ENCODE measurements at places on chromosomes 1 and 21.
A peak's percentile ranks its signal among the peaks of the same experiment; 100 is the strongest.

- DNase-seq = no peak
Observed at GRCh38 chr1:215277532-215277931, 195.0 kb downstream of the KCNK2 start.

DNA sequence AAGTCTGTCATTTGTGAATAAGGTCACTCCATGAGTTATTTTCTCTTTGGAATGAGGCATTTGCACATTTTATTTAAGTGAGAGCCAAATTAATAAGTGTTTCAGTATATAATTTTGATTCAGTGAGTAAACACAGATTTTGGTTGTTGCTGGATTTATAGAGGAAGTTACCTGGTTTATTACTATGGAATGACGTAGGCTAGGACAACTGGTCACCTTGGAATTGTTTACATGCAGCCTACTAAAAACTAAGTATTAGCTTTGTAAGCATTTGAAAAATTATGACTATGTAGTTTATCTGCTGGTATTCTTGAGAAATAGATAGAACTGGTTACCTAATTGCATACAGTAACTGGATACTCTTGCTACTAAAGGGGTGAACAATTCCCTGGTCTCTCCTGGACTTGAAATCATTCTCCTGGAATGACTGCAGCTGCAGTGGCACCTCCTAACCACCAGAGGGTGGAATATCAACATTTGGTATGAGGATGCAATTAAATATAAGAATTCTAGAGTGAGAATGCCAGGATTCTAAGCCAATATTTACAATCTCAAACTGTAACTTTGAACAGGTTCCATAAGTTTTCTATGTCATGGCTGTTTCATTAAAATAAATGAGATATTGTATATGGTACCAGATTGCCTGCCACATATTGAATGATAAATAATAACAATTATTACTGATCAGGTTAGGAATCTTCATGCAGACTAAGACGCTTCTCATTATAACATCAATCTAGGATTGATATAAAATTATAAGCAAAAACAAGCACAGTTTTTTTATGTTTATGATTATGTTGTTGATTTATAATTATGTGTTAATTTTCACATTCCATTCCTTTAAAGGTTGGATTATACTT lies 3.5 kb upstream of the KRTAP27-1 start:
- peak; percentile 29 for DNase-seq

DNA sequence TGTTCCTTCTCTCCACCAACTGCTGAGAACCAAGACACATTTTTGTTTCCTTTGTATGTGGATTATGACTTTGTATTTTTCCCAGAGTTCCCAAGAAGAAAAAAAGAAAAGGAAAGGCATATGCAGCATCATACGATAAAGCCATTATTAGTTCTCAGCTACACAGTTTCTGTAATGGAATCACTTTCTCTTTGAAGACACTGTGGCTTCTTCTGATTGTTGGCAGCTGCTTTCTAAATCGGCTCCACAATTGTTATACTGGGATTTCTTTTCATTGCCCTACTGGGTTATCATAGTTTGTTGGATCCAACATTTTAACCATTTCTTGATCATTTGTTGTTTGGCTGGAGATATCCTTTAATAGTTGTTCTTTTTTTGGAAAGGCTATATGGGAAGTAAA lies 89.5 kb upstream of the HIVEP3 start:
- peak; percentile 37 for DNase-seq

GRCh38 chr1:233293556-233294446 lies 1.7 kb downstream of the PCNX2 start:
- DNase-seq = no peak

DNA sequence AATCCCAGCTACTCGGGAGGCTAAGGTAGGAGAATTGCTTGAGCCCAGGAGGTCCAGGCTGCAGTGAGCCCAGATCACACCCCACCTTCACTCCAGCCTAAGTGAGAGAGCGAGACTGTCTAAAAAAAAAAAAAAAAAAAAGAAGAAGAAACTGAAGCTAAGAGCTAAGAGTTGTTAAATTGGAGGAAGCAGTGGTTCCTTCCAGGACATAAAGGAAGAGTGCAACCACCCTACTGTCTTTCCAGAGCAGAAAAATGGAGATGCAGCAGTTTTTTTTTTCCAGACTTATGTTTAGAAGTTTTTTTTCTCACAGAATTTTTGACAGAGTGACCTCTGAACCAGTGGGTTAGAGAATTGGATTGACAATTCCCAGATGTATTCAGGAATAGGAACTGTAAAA lies 88.7 kb downstream of the HLX start:
- DNase-seq = no peak

DNA sequence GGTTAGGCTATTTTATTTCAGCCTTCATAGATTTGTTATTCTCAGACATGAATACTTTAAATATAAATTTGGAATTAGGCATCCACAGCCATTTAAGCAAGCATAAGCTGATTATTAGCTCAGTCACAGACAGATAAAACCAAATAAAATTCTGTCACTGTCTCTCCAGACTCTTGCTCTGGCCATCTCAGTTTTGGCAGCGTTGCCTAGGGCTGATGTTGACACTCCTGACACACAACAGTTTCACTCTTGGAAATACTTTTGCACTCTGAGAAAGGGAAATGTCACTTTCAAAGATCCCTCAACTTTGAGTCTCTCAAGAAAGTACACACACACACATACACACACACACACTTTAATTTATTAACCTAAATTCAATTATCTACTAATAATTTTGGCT lies 372.7 kb downstream of the BRINP3 start:
- no peak for DNase-seq

DNA sequence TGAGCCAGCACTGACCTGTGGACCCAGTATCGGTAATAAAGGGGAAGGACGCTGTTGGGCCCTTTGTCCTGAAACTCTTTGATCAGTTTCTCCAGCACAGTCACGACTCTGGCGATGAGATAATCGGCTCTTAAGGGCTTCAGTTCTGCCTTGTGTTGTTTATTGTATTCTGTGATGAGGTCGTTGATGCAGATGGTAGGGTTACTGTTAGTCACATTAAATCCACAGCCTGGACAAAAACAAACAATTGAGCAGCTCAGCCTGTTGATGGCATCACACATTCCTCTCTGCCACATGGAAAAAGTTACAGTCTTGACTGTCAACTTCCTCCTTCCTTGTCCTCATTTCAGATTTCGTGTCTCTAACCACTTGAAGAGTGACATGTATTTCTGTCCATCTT lies 57.6 kb downstream of the SIM2 start:
- DNase-seq = no peak

DNA sequence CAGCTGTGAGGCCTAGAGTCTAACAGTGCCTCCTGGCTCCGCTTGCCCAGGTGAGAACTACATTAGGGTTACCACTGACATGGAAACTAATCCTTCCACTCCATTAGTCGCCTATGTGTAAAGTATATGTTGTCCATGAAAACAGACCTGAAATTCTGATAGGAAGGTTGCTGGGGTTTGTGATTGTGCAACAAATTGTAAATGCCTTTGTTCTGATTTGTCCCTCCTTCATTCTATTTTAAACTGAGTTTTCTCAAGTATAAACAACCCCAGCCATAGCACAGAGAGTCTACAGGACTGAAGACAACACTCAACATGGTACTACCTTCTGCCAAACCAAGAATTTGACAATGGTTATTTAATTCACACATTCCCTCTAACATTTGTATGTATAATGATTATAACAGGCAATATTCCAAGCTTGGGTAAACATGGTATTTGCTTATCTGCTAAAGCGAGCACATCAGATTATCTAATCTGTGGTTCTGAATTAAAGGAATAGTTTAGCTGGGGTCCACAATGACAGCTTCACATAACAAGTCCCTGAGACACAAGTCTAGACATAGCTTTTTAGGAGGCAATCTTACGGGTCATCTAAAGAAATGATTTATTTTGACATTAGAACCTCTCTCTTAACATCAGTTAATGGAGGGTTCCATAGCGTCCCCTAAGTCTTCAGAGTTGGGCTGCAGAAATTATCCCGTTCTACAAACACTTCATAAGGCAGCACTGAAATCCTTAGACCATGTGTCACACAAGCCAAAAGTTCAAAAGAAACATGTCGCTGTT lies 633.0 kb downstream of the SMYD3 start:
- DNase-seq = no peak

GRCh38 chr21:29870814-29871213 lies 69.0 kb downstream of the GRIK1 start:
- no peak for DNase-seq

DNA sequence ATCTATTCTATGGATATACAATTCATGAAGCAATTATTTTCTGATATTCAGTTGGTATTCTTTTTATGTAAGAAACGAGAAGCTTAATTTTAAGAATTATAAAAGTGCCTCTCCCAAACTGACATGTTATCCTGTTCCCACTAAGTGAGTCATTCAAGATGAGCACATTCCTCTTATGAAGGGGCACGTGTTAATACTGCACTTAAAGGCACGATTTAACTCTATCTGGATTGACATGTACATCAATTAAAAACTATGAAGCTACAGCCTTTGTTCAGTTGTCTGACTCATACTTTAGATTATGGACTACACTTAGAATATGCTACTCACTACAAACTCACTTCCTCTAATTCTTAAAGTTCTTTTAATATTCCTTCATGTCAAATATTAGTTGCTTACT lies 111.6 kb downstream of the CYYR1 start:
- DNase-seq = no peak

GRCh38 chr1:172717722-172718465 lies 59.0 kb downstream of the FASLG start:
- DNase-seq = no peak

DNA sequence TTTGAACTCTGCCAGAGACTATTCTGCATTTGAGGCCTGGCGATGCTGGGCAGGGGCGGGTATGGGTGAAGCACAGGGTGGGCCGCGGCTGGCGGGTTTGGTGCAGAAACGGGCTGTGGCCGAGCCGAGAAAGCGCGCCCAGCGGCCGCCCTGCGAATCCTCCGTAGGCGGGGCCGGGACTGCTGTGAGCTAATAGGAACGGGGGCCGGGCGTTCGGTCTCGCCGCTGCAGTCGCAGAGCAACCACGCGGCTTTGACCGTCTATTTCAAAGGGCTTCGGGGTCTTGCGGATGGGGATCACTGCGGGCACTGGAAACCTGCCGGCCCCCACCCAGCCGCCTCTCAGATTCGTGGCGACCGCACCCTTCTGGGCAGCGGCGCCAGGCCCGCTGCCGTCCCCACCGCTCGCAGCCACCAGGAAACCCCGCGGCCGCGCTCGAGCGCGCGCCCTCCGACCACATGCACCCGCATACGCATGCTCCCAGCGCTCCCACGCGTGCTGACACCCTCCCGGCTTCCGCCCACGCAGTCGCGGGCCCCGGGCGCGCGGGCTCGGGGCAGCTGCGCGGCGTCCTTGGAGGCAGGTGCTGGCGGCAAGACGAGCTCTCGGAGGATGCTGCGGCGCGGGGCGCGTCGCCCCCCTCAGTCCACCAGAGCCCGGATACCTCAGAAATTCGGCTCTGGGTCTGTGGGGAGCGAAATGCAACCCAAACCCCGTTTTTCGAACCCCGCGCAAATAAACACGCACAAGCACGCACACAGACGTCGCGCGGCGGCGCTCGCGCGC lies 32.6 kb downstream of the DNTTIP2 start:
- peak; percentile 89 for DNase-seq

DNA sequence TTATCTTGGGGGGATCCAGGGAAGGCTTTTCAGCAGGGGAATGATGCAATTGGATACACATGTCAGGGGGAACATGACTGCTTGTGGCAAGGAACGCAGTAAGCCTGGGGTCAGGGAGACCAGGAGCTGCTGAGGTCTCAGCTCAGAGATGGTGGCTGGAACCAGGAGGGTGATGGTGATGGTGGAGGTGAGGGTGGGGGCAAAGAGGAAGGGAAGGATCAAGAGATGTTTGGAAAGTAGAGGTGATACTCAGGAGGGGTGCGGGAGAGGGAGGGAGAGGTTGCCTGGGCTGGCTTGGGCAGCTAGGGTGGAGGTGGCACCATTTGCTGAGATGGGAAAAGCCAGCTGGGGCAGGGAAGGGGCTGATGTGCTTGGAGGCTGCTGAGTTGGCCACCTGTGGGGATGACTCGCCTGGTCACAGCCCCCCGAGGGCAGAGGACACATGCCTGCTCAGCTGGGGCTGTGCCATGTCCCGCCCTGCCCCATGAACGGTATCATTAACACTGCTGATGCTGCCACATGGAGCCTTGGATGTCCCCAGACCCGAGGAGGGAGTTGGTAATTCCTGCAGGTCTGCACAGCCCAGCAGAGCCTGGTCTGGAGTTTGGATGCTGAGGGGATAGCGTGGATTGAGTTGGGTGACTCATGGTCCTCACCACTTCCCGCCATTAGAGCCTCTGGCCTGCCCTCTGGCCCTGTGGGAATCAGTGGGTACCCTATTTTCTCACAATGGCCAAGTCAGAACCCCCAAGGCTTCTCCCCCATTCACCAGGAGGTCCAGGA lies 6.3 kb upstream of the PADI1 start:
- no peak for DNase-seq

DNA sequence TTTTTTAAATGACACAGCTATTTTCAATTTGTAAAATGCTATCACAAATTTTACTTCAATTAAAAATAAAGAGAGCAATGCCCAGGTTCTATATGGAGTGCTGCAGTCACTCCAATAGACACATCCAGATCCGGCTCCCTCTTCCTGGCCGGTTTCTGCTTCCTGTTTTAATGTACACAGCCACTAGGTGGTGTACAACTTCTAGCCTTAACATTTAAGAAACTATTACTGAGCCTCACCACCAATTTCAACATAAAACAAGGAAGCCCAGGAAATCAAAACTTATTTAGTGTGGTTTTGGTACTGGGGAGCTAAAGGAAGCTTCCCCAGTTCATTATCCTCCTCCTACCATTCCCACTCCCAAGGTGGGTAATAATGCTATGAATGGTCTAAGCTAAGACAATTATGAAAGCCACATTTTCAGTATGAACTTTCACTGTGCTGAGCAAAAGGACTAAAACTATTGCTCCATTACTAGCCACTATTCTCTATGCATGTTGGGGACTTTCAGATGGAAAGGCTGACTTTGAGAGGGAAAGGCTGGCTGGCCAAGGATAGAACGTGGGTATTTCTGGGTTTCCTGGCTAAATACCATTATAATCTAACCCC lies 25.5 kb upstream of the MTMR11 start:
- peak; percentile 81 for DNase-seq

- DNase-seq = no peak
Observed at GRCh38 chr1:30467101-30467500, 256.3 kb downstream of the MATN1 start.

DNA sequence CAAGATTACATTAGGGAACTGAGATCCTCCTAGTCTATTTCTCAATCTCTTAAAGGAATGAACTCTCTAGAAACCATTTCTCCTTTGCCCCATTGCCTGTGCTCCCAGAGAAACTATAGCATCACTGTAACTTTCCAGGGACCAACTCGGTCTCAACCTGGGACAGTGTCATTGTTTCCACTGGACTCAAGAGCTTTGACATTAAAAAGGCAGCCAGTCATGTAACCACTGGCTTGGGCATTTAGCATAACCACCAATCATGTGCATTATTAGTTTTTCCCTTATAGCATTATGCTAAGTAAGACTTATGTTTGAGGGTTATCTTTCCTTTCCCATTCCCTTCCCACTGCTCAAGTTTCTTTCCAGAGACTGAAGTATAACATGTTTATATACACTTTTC lies 18.2 kb downstream of the TEX38 start:
- DNase-seq = no peak

GRCh38 chr1:175802407-175803123 lies 59.2 kb upstream of the TNR start:
- no peak for DNase-seq

Measured in GM12865 (cell line).